ENCODE measurements at places on chromosomes 7 and 10.
A peak's percentile ranks its signal among the peaks of the same experiment; 100 is the strongest.

GRCh38 chr7:144534655-144535395 lies 131.3 kb upstream of the NOBOX start:
- no peak for DNase-seq

- DNase-seq: no peak
Observed at GRCh38 chr7:45237788-45238461, 80.3 kb downstream of the RAMP3 start.

DNA sequence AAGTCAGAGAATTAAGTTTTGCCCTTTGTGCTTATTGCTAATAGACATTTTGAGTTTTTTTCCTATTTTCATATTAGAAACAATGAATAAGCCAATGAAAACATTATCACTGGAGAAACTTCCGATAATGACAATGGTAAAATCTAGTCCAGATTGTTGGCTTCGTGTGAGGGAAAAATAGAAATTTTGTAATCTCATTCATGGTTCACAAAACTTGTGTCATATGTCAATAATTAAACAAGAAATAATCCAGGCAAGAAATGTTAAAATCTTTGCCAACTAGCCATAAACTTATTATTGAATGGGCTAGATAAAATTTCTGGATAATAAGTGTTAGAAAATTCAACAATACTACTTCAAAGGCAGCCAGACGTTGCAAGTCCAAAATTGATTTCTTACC lies 36.6 kb downstream of the RNLS start:
- no peak for DNase-seq

DNA sequence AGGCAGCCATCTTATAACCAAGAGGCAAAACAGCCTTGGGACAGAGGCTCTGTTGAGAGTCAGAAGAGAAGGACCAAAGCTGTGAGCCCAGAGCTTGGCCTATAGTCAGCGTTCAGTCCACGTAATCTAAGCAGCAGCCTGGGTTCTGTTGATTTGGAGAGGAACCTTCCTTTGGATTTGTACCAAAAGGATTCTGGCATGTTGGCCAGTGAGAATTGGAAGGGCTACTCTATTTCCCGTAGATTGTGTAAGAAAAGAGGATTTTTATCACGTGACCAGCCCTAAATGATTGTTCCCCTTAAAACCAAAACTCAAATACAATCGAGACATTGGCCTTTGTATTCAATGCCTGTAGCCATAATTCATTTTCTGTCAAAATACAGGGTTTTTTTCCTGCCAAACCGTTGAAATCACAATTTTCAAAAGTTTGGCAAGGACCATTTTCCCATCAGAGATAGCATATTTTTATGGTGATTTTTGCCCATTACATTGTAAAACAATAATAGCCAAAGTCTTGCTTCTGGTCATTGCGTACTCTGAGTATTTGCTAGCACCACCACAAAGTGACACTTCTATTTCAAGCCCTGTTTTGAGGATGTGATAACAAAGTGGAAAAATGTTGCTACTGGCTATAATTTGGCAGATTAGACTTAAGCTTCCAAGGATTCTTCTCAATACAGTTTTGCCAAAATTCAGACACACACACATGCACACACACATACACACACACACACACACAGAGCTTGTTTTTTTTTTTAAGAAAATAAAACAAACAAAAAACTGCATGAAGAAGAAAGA lies 23.1 kb upstream of the BMPER start:
- DNase-seq: no peak

GRCh38 chr7:79319369-79319768 lies 134.1 kb downstream of the MAGI2 start:
- peak; percentile 6 for DNase-seq
